ENCODE measurements at places on chromosomes 2 and 18.

DNA sequence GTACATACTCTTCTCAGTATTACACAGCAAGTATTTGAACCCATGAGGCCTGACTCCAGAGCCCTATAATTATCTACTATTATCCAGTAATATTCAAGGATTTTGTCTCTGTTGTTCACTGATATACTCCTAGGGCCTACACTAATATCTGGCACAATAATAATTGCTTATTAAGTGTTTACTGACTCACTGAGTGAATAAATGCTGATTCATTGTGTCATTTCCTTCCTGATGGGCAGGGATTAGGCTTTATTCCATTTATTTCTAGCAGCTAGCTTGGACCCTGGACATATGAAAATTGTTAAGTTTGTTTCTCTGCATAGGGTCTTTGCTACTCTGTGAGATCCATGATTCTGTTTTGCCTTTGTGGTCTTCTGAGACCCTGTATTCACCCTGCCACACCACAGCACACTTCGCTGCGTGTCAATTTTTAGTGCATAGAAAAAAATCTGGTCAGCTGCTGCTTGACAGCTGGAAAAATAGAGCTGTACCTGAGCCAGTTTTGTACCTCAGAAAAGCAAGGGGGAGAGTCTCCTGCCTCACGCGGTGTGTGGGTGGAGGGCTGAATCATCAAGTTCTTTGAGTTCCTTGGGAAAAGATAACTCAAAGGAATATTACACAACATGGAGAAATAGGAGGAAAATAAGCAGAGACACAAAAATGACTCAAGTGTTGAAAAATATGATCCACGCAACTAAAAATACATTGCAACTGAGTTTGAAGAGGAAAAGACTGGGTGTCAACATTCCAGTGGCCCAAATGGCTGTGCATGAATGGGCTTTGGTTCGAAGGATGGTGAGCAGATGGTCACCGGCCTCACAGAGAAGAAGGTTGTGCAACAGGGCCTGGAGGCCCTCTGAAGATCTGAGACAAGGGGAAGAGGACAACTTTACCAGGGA lies 18.9 kb upstream of the DPP4 start:
- no peak for DNase-seq

GRCh38 chr18:60372596-60372995 lies at the start of gene MC4R:
Gene MC4R, minus strand, starts transcription at chr18:60372775. Its CDS starts 426 bp downstream, at chr18:60372349.
- no peak for DNase-seq

- DNase-seq: no peak
Observed at GRCh38 chr2:96537734-96538486, 1.4 kb downstream of the ARID5A start.

- DNase-seq: no peak
Observed at GRCh38 chr2:212961255-212961654, 190.2 kb downstream of the IKZF2 start.

DNA sequence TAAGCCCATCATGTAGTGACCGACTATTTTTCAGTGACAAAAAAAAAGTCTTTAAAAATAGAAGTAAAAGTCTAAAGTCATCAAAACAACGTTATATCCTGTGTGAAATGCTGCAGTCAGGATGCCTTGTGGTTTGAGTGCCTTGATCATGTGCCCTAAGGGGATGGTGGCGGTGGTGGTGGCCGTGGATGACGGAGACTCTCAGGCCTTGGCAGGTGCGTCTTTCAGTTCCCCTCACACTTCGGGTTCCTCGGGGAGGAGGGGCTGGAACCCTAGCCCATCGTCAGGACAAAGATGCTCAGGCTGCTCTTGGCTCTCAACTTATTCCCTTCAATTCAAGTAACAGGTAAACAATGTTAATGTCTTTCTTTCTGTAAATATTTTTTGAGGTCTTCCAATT lies at the start of gene CD28:
CD28 (plus strand) TSS at position 237 of the 400 bp plus-strand sequence; CDS start at position 295, 58 bp downstream.
- DNase-seq: peak; percentile 70

Measured in stimulated activated CD8-positive, alpha-beta memory T cell treated with anti-CD3 and anti-CD28 coated beads, Interleukin-7, amount 100 ng/mL, for 24 hours (primary cell).